ENCODE measurements at places on chromosomes 7 and 10.

DNA sequence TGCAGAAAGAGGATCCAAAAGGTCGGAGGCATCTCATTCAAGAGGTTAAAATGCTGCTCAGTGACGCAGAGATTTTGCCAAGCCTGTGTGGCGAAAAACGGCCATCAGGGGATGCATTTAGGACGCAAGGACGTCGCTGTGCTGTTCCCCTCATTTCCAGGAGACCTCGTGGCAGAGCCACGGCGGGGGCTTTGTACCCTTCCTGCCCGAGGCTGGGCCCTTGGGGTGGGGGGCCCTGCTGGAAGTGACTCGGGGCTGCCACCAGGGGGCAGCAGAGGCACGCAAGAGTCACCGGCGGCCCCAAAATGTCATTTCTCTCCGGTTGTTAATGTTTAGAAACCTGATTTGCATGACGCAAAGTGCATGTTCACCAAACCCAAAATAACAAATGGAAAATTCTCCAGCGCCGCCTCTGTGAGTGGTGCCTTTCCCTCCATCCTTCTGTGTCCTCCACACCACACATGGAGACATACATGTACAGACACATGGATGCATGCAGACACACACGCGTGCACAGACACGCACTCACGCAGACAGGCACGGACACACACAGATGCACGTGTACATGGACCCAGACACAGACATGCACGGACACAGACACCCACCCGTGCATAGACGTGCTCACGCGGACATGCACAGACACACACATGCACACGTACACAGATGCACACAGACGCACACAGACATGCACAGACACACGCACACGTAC lies 51.0 kb upstream of the NKX6-2 start:
- peak; percentile 4 for DNase-seq

DNA sequence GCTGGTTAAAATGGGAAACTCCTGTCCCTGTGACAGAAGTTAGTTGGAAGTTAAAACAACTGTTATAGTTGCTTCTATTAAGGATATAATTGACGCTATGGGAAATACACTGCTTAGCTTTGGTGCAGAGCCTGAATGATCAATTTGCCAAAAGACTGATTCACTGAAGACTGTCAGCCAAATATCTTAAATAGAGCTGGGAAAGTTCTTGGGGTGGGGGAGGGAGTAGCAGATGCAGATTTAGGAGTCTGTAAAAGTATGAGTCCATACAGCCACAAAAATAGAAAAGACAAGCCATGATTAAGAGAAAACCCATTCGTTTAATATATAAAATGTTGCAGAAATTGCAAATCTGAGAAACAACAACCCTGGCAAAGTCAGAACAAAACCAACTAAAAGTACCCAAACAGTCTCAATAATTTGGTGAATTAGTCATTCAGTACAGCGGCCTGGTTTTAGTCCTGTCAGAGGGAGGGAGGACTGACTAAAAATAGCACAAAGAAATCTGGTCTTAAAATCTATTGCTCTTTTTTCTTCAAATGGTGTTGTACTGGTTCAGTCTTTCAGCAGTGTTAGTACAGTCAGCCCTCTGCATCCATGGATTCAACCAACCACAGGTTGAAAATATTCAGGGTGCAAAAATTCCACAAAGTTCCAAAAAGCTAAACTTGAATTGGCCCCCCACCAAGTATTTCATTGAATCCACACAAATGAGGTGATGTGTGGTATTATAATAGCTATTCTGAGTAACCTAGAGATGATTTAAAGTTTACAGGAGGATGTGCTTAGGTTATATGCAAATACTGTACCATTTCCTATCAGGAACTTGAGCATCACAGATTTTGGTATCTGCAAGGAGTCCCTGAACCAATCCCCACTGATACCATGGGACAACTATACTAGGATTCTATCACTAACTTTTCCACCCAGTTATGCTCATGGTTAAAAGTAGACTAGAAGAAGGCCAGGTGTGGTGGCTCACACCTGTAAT lies 30.0 kb downstream of the STK17A start:
- peak; percentile 61 for DNase-seq

- DNase-seq, result no peak
Measured at GRCh38 chr10:6240254-6240653, 37.5 kb downstream of the PFKFB3 start.

DNA sequence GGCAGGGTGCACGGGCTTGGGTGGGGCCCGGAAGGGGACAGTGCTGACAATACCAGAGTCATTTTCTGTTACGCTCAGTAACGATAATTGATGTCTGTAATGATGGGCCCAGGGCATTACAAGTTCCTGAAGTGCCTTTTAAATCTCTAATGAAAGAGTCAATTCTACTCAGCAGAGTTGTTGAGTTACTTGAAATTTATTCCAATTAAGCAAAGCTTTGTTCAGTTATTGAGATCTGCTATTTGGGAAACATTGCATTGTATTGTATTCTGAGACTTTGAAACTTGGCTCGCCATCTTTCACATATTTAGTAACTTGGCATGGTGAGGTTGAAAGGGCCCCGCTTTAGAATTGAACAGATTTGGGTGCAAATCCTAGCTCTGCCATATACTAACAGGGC lies 34.7 kb downstream of the MINDY4 start:
- no peak for DNase-seq

DNA sequence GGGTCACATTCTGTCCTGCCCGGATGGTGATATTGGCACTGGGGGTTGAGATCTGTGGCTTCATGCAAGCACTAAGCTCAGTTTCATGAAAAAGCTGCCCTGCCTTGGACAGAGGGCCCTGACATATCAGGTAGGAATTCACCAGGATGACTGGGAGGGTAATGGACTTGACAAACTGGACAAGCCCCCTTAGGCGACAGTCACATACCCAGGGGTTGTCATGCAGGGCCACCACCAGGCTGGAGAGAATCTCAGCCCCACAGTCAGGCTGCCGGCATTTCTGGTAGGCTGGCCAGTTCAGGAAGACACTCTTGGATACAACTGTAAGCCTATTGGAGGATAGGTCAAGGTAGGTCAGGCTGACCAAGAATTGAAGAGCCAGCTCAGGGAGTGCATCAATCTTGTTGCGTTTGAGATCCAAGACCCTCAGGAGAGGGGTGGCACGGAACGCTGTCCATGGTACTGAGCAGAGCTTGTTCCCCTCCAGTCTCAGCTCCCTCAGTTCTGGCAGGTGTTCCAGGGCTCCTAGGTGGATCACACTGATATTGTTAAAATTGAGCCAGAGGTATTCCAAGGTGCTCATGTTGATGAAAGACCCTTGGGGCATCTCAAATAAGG lies 824 bp downstream of the LRIT2 start:
- DNase-seq, result no peak

DNA sequence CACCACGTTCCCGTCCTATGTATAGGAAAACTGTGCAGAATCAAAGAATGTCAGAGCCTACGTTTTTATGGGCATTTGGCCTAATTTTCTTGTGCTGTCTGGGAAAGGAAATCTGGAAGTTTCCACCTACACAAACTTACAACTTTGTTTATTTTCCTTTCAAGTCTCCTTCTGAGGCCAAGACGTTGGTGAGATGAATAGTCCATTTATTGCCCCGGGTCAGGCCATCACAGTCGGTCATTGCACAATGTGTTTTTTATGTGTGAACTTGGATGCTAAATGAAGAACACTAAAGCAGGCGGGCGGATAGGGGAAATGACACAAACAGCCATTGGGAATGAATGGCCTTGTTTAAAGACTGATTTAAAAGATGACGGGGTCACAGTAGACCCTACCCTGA lies 38.6 kb downstream of the TRIL start:
- peak; percentile 18 for DNase-seq

DNA sequence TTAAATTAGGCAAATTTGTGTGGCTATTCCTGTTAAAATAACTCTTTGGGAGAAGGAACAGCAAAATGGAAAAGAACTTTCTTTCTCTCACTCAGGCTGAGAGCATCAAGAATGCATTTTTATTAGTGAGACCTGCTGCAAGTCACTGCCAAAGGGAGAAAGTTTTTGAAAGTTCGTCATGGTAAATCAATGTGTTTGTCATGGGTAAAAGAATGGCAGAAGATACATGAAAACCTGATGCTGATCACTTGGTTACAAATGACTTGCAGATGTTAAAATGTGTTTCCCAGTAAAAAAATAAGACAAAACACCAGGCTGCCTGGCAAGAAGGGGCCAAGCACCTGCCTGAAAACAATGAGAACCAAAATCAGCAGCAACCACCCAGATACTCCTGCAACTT lies 484.7 kb upstream of the NRP1 start:
- DNase-seq, result no peak

DNA sequence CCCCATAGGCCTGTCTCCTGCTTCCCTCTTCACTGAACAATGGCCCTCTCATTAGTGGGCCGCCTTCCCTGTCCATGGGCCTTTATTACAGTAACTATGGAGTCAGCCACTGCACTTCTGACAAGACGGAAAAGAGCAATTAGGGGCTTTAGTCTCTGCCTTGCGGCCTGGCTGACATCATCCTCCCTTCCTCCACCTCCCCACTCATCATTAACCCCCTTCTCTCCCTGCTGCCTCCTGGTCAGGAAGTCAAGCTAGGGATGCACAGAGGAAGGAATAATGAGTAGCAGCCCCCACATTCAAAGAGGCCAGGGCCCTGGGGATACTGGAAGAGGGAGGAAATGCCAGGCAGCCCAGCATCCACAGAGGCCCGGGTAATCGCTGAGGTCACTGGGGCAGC lies 101.6 kb upstream of the PLXNA4 start:
- no peak for DNase-seq

- DNase-seq, result no peak
Measured at GRCh38 chr10:127552446-127552845, 3.3 kb downstream of the NPS start.

GRCh38 chr10:78619896-78620295 lies 448.9 kb upstream of the ZMIZ1 start:
- DNase-seq, result no peak

GRCh38 chr10:132297526-132297925 lies 10.2 kb downstream of the STK32C start:
- no peak for DNase-seq

GRCh38 chr10:26528715-26529393 lies 90.7 kb downstream of the APBB1IP start:
- no peak for DNase-seq

DNA sequence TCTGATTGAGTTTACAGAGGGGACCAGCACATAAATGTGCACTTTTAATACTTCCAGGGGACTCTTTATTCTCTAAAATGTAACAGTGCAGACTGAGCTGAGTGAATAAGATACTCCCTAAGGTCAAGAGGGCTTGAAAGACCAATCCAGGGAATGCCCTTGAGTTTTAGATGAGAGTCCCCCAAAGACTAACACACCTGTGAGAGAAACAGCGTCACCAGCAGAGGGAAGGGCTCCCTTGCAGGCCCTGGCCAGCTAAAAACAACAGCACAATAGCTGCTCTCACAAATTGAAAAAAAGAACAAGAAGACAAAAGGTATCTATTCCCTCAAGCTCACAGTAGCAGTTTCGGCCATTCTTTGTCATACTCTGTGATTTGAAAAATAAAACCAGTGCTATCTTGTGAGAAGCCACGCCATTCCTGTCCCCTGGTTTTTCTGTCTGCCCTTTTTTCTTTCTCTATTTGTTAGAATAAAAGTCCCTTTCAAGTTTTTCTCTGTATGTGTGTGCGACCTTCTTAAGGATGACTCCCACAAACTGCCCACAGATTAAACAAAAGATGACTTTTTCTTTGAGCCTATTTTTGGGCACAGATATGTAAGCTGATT lies 230.4 kb upstream of the BMPER start:
- no peak for DNase-seq

Measured in IMR-90 (cell line).